ENCODE measurements at places on chromosomes 3 and 15. TPM values are rescaled to one million over a fixed set of nuclear protein-coding genes. Genes with fewer than 3 reads are reported as not detected.

Gene LINGO1
- total RNA-seq = not detected

- peak; percentile 62 for DNase-seq
Observed at GRCh38 chr3:29282427-29283230, 1.8 kb downstream of the RBMS3 start.

- DNase-seq = no peak
Observed at GRCh38 chr3:71061581-71061980, 521.9 kb downstream of the FOXP1 start.

- peak; percentile 21 for DNase-seq
Observed at GRCh38 chr15:70096215-70097062, 1.3 kb downstream of the TLE3 start.

GRCh38 chr15:76994971-76995945 lies at the start of gene PSTPIP1:
PSTPIP1 (plus strand) TSS chr15:76995126; CDS start chr15:76995574, 448 bp downstream.
- no peak for DNase-seq

DNA sequence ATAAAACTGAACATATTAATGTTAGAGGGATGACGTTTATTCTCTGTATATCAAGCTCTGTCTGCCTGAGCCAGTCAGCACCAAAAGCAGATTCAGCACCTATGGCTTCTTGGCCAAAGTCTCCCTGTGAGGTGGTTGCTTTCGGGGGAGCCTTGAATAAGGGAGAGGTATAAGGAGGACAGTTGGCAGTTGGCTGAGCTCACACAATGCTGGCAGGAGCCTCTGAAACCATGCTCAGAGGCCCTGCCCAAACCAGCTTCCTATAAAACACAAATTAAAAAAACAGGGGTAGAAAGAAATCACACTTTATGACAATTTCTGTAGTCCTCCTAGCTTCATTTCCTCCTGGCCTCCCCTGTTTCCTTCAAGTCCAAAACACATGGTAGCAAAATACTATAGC lies 18.8 kb downstream of the ARHGEF3 start:
- no peak for DNase-seq

- DNase-seq = no peak
Observed at GRCh38 chr3:111947231-111947630, 31.6 kb upstream of the ABHD10 start.

DNA sequence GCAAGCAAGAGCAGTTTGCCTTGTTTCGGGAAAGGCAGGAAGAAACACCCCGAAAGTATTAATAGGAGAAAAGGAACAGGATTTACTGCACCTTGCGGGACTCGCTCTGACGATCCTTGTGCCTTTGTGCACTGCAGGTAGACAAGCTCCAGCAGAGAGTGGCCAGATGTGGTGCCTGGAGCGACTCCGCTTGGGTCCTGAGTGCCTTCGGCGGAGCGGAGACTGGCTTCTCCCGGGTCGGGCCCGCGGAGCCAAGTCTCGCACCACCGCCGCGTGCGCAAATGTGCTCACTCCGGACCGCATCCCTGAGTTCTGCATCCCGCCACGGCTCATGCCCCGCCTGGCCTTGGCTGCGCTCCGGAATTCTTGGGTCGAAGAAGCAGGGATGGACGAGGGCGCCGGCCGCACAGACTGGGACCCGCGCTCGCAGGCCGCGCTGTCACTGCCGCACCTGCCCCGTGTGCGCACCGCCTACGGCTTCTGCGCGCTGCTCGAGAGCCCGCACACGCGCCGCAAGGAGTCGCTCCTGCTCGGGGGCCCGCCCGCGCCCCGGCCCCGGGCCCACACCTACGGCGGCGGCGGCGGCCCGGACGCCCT lies 769 bp downstream of the C2CD4A start:
- peak; percentile 45 for DNase-seq

Gene PCOLCE2
- total RNA-seq = 70.4 TPM

- DNase-seq = peak; percentile 11
Observed at GRCh38 chr15:44711743-44712345, 527 bp downstream of the B2M start.

- peak; percentile 4 for DNase-seq
Observed at GRCh38 chr3:122893282-122893681, 98.4 kb downstream of the SLC49A4 start.

Gene C3orf20
- total RNA-seq = not detected

DNA sequence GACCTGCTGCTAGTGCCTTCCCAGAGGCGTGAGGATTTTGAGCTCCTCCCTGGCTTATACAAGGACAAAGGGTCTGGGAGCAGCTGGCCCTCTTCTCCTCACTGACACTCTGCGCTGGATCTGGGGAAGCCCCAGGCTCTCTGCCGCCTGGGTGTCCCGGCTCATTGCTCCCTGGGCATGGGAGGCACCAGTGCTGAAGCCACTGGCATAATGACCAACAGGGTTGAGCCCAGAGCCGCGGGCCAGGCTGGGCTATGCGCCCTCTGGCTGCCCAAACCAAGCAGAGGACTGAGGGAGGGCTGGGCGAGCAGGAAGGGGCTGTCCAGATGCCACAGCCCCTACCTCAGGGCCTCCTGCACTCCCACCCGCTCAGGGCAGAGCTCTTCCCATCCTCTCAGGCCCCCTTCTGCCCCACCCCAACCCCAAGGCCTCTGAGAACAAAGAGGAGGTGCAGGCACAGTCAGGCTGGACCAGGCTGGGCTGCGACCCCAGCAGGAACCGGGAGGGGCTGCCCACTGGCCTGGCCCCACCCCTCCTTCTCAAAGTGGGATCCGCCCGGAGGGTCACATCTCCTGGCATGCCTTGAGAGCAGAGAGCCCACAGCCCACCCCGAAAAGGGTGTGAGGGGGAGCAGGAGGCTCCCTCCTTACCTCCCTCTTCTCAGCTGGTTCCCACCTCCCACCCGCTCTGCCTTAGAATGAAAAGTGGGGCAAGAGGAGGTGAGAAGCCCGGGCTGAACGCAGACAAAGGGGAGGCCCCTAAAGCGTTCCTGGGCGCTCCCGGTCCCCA lies 1.6 kb downstream of the LINGO1 start:
- DNase-seq = peak; percentile 32

- DNase-seq = peak; percentile 78
Observed at GRCh38 chr3:111859974-111860859, 1.2 kb downstream of the PHLDB2 start.

DNA sequence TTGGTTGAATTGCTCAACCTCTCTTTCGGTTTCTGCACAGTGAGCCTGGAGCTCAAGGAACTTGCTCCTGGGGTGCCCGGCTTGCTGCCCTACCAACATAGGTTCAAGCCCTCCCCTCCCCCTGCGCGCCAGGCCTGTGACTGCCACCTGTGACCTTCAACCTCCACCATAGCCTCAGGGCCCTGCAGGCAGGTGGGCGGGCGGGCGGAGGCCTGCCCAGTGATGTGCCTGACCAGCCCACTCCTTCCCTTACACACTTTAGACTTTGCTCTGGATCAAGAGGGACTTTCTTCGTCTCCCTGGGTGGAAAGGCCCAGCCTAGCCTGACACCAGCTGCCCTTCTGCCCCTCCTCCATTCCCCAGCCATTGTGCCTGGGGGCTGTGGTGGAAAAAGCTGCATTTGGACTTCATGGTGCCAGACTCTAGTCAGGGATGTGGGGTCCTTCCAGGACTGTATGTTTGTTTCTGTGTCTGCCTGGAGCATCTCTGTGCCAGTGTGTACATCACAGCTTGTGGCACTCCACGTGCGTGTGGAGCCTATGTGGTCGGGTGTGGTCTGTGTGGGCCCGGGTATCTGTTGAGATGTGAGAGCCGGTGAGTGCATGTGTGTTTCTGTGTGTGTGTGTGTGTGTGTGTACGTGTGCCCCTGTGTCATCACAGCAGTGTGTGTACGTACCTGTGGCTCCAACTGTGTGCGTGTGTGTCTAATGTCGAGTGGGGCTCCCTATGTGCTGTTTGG lies 9.5 kb downstream of the PRKCD start:
- DNase-seq = no peak

GRCh38 chr3:33061782-33062181 lies 35.2 kb downstream of the GLB1 start:
- no peak for DNase-seq

- no peak for DNase-seq
Observed at GRCh38 chr3:81249540-81250029, 511.9 kb downstream of the GBE1 start.

Gene OR4F6
- total RNA-seq = not detected

DNA sequence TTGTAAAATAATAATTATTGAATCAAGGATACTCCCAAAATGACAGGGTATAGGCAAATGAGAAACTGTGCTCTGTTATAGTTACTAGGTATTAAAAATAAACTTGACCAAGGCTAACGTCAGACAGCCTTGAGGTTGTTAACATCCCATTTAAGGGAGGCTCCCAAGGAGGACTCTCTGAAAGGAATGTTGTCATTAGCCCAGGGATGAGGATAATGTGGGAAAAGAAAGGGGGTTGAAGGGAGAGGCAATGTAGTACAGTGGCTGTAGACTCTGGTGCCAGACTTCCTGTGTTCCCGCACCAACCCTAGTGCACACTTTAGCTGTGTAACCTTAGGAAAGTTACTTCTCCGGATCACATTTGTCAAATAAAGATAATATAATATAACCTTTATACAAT lies 47.0 kb upstream of the RARB start:
- DNase-seq = no peak

Gene CCDC33
- total RNA-seq = 2.6 TPM

Data from Caki2 (cell line).